ENCODE measurements at places on chromosomes 6 and 20.

- ATAC-seq = no peak
- no peak overlapping the region for H3K27ac ChIP-seq
- H3K36me3 ChIP-seq = no peaks in the 10 kb centered on the region
- no peaks in the 10 kb centered on the region for H3K4me1 ChIP-seq
- no peak overlapping the region for H3K4me3 ChIP-seq
Measured at GRCh38 chr6:105678516-105678915, 275.6 kb upstream of the PREP start.

GRCh38 chr6:158037021-158037420, 55.4 kb downstream of the SYNJ2 start:
- ATAC-seq = no peak
- H3K27me3 ChIP-seq = no peaks in the 10 kb centered on the region
- no peak overlapping the region for H3K27ac ChIP-seq
- H3K36me3 ChIP-seq = no peaks in the 10 kb centered on the region

GRCh38 chr6:107699697-107700325, 124.3 kb downstream of the SCML4 start:
- no peaks in the 10 kb centered on the region for H3K36me3 ChIP-seq
- ATAC-seq = no peak
- H3K27ac ChIP-seq = no peak overlapping the region
- H3K4me3 ChIP-seq = no peak overlapping the region

- no peaks in the 10 kb centered on the region for H3K27me3 ChIP-seq
- no peak overlapping the region for H3K4me3 ChIP-seq
- ATAC-seq = no peak
- H3K36me3 ChIP-seq = no peaks in the 10 kb centered on the region
- no peak overlapping the region for H3K27ac ChIP-seq
- H3K4me1 ChIP-seq = peaks cover 8% of the 10 kb centered on the region
Measured at GRCh38 chr6:168632694-168633093, 191.7 kb downstream of the SMOC2 start.

- no peaks in the 10 kb centered on the region for H3K36me3 ChIP-seq
- H3K27me3 ChIP-seq = no peaks in the 10 kb centered on the region
- no peak overlapping the region for H3K27ac ChIP-seq
- ATAC-seq = no peak
Measured at GRCh38 chr6:153215242-153215641, 84.2 kb upstream of the RGS17 start.

- H3K4me1 ChIP-seq = peaks cover 11% of the 10 kb centered on the region
- no peak overlapping the region for H3K4me3 ChIP-seq
- H3K27ac ChIP-seq = no peak overlapping the region
- no peaks in the 10 kb centered on the region for H3K36me3 ChIP-seq
Measured at GRCh38 chr6:160952633-160953281, 38.8 kb upstream of the MAP3K4 start.

DNA sequence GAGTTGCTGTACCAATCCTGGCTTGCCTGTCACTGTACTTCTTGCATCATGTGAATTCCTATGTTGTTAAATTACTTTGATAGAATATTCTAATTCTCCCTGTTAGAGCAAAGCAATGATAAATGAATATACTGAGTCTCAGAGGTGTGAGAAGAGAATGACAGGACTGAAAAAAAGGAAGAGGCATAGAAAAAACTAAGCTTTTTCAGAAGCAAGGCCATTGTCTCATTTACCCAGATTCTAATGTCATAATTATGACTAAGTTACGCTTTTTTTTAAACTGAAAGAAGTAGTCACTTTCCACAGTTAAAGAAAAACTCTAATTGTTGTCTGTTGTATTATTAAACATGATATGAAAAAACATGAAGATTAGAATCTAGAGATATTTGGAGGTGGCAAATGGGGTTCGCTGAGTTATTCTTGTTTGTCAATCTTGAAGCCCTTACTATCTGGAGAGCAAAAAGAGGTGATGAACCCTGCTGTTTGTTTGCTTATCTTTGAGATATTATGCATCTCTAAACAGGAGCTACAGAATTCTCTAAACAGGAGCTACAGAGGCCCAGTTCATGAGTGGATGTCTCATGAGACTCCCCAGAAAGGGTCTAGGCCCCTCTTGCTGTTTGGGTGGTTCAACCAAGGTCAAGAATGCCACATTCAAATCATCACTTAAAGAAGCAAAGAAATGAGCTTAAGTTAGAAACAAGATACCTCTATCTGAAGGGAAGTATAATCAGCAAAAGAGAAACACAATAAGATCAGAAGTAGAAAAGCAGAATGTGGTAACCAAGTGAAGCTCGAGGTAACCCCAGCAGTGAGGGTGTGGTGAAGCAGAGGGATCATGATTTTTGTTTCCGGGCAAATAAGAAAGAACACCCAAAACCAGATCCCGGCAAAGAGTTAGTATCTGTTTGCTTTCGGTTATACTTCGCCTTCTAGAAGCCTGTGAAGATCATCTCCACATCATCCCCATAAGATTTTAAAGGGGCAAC, 33.3 kb upstream of the THEMIS start:
- no peaks in the 10 kb centered on the region for H3K36me3 ChIP-seq
- H3K27me3 ChIP-seq = no peaks in the 10 kb centered on the region
- no peak for ATAC-seq

GRCh38 chr20:24766826-24767622, 182.0 kb upstream of the CST7 start:
- no peaks in the 10 kb centered on the region for H3K36me3 ChIP-seq
- H3K4me3 ChIP-seq = no peak overlapping the region
- no peak for ATAC-seq
- H3K27ac ChIP-seq = no peak overlapping the region
- H3K27me3 ChIP-seq = peaks cover 5% of the 10 kb centered on the region
- H3K4me1 ChIP-seq = no peaks in the 10 kb centered on the region

GRCh38 chr6:16334671-16335070, 96.3 kb downstream of the GMPR start:
- no peaks in the 10 kb centered on the region for H3K36me3 ChIP-seq
- peak; percentile 68 for ATAC-seq
- H3K4me3 ChIP-seq = no peak overlapping the region
- H3K27ac ChIP-seq = no peak overlapping the region

DNA sequence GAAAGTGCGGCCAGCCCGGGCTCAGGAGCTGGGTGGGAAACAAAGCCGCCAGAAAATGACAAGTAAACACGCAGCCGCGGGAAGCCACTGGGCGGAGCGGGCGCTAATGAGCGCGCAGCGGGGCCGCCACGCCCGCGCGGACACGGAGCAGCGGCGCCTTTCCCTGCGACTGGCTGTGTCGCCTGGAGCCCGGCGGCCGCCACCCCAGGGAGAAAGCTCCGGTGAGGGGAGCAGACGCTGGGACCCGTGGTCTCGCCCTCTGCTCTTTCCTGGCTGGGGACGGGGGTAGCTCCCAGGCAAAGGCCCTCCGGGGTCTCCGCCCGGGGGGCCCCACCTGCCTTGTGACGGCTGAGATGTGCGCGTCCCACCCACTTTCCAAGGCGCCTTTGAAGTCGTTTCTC, 54.9 kb downstream of the PRR18 start:
- peaks cover 8% of the 10 kb centered on the region for H3K4me1 ChIP-seq
- H3K27ac ChIP-seq = no peak overlapping the region
- no peak for ATAC-seq
- H3K27me3 ChIP-seq = peaks cover 55% of the 10 kb centered on the region
- peak overlapping the region; percentile 48 for H3K4me3 ChIP-seq

DNA sequence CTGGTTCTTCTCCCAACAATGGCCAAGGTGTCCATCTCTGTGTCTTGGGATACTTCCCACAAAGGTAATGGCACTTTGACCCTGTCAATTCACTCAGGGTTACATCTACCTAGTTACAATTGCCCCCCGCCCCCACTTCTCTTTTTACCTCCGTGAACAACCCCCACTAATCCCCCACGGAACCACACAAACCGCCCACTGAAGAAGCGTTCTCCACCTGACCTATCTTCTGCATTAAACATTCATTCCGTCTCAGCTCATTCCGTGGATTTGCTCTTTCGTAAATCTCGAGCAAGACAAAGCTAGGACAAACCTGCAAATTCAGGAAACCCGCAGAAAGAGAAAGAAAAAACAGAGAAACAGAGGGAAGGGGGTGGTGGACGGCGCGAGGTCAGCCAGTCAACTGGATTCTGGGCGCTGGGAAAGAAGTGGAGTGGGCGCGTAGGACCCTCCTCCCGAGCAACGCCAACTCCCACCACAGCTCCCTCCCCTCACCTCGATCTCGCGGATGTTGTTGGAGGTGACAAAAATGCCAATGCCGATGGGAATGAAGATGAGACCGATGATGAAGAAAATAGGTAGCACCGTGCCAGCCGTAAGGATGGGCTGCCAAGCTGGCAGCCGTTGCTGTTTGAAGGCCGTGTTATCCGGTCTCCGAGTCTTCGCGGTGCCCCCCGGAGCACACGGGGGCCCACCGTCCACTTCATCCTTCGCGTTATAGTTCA, 523 bp downstream of the TMEM30A start:
- peak overlapping the region; percentile 76 for H3K4me3 ChIP-seq
- no peaks in the 10 kb centered on the region for H3K36me3 ChIP-seq
- peak overlapping the region; percentile 94 for H3K27ac ChIP-seq
- peaks cover 64% of the 10 kb centered on the region for H3K4me1 ChIP-seq
- no peaks in the 10 kb centered on the region for H3K27me3 ChIP-seq

GRCh38 chr20:6040958-6041807, 12.7 kb downstream of the LRRN4 start:
- no peak overlapping the region for H3K4me3 ChIP-seq
- H3K4me1 ChIP-seq = no peaks in the 10 kb centered on the region
- H3K27ac ChIP-seq = no peak overlapping the region
- no peaks in the 10 kb centered on the region for H3K27me3 ChIP-seq

Measured in gastroesophageal sphincter (tissue), 4 donors.